Fibroblast of the conjunctiva (primary cell): ENCODE measurements at places on chromosomes 3 and 15.
A peak's percentile ranks its signal among the peaks of the same experiment; 100 is the strongest.

GRCh38 chr3:119794971-119795612 is 13.2 kb downstream of the NR1I2 start:
- no peak for DNase-seq

DNA sequence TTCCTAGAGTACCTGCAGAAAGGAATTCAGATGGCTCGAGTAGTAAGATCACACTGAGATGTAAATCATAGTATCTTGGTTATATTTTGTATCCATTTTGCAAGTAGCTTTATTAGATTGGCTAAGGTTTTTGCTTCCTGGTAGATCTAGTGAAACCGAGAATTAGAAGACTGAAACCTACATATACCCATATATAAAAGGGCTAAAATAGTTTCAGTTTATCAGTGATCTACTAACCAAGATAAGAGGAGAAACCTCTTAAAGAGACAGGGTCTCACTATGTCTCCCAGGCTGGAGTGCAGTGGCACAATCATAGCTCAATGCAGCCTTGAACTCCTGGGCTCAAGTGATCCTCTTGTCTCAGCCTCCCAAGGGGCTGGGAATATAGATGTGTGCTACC is 135.3 kb downstream of the PCCB start:
- DNase-seq, result no peak

GRCh38 chr3:195126056-195126605 is 144.8 kb downstream of the XXYLT1 start:
- DNase-seq, result no peak

- no peak for DNase-seq
Observed at GRCh38 chr3:54071601-54072000, 50.8 kb upstream of the CACNA2D3 start.

GRCh38 chr15:94611656-94612055 is 380.3 kb downstream of the MCTP2 start:
- no peak for DNase-seq

DNA sequence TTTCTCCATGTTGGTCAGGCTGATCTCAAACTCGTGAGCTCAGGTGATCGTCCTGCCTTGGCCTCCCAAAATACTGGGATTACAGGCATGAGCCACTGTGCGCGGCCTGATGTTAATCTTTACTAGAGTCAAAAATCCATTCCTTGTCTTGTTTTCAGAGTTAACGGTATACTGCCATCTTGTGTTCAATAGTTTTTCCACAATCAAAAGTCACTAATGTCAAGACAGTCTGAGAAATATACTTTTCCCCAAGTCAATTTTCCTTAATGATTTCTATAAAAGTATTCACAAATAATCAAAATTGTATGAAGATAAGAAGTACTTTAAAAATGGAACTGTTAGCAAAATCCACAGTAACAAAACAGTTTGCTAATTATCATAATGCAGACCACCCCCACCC is 8.5 kb downstream of the CRBN start:
- peak; percentile 13 for DNase-seq

GRCh38 chr3:144552346-144553057 is 580.9 kb downstream of the DIPK2A start:
- DNase-seq, result no peak

GRCh38 chr15:43270676-43271306 is 4.1 kb upstream of the TGM5 start:
- DNase-seq, result no peak

GRCh38 chr3:101690972-101691371 is 4.5 kb upstream of the RPL24 start:
- DNase-seq, result no peak

DNA sequence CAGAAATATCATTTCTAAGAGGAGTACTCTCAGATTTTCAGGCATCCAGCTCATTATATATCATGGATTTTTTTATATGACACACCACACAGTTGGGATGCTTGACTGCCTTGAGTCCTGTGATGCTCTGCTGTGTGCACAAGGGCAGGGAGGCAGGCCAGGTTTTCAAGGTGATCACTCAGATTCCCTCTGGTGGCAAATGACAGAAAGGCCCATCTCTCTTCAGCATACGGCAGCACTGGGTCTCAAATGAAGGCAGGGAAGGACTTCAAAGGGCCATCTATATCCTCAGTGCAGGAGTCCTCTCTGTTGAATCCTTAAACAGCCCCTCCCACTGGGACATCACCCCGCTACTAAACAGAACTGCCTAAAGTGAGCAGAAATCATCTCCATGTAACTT is 54.8 kb upstream of the MYO5C start:
- no peak for DNase-seq

- no peak for DNase-seq
Observed at GRCh38 chr15:71116942-71117341, 1.7 kb downstream of the THSD4 start.

DNA sequence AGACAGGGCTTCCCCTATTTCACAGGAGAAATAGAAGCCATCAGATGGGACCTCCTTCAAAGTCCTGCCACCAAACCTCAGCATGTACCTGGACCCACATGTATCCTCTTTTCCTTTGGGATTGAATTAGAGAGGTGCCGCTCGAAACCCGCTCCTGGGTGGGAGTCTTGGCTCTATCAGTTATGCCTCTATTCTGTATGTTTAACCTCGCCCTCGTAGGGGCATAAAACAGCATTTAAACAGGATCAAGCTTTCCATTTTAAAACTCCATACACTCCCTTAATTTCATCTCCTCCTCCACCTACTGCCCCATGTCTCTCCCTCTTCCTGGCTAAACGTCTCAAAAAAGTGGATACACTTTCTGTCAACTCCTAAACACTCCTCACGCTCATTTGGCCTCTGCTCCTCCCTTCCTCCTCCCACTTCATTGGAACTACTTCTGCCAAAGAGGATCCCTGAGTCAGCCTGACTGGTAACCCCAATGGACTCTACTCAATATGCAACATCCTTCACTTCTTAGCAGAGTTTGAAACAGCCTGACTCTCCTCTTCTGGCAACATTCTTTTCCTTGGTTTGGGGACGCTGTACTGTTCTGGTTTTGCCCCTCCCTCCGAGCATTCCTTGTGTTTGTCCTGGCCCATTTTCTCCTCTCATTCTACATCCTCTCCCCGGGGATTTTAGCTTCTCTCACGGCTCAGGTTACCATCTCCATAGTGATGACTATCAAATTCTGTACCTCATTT is 23.0 kb upstream of the MUC20 start:
- DNase-seq, result peak; percentile 84
